ENCODE measurements at places on chromosomes 16 and 17.

DNA sequence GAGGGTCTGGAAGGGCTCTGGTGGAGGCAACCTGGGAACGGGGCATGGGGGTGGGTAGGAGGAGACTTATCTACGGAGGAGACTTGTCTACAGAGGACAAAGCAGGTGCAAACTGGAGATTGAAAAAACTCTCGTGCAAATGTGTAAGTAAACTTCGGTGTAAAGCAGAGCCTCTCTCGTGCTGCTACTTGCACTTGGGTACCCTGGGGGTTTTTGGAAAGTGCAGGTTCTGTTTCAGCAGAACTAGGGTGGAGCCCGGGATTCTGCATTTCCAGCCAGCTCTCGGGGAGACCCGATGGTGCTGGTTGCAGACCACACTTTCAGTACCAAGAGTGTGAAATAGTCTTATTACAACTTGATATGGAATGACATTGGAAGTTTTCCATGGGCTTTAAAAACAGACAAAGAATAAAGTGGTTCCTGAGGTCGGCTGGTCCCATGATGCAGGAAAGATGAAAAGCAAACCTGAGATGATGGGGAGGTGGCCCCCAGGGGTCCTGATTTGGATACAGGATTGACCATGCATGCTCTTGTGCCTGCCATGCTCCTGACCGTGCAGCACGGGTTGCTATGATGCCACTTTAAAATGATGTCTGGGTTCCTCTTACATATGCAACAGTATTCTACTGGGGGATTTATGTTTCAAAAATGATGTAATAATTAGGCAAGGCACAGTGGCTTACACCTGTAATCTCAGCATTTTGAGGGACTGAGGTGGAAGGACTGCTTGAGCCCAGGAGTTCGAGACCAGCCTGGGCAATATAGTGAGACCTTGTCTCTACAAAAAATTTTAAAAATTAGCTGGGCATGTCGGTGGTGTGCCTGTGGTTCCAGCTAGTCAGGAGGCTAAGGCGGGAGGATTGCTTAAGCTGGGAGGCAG lies 69.3 kb downstream of the IRF8 start:
- no peak for DNase-seq

GRCh38 chr16:84105948-84106740 lies 10.6 kb downstream of the MBTPS1 start:
- DNase-seq, result no peak

GRCh38 chr17:45241328-45242028 lies 19.8 kb downstream of the FMNL1 start:
- no peak for DNase-seq

DNA sequence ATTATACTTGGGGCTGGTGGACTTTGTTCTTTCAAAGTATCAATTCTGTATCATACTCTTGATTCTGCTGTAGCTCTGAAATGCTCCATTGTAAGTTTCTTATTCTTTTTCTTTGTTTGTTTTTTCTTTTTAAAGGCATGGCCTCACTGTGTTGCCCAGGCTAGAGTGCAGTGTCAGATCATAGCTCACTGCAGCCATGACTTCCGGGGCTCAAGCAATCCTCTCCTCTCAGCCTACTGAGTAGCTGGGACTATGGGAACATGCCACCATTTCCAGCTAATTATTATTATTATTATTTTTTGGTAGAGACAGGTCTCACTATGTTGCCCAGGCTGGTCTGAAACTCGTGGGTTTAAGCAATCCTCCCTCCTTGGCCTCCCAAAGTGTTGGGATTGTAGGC lies 38.9 kb upstream of the METTL9 start:
- DNase-seq, result no peak

DNA sequence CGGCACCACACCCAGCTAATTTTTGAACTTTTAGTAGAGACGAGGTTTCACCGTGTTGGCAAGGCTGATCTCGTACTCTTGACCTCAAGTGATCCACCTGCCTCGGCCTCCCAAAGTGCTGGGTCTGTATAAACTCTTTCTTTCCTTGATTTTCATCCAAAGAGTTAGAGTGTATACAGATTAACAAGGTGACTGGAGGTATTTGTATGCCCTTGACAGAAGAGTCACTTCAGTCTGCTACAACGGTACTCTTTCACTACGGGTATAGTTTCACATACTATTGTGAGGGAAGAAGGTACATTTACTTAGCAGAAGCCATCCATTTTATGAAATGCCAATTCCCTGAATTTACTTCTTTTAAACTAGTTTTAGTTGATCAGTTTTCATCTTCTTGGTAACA lies 32.5 kb downstream of the PPM1E start:
- no peak for DNase-seq

DNA sequence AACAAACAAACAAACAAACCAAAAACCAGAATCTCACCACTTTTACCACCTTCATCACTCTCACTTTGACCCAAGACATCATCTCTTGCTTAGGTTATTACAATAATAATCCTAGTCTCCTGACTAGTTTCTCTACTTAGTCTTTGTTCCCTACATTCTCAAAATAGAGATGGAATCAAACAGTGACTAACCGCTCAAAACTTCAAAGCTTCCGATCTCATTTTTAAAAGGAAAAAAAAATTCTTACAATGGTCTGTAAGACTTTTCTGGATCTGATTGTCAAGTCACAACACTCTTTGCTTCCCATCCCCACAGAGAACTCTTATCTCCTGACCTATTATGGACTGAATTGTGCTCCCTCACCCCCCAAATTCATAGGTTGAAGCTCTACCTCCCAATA lies 60.9 kb downstream of the SPAG9 start:
- DNase-seq, result no peak
